ENCODE measurements at places on chromosomes 6 and 20.

GRCh38 chr6:125554456-125554855 is 195.0 kb upstream of the HEY2 start:
- peak; percentile 16 for DNase-seq

GRCh38 chr6:166596776-166597507 is 10.5 kb upstream of the RAMACL start:
- peak; percentile 30 for DNase-seq

- no peak for DNase-seq
Observed at GRCh38 chr20:37344506-37345338, 1.2 kb upstream of the SRC start.

DNA sequence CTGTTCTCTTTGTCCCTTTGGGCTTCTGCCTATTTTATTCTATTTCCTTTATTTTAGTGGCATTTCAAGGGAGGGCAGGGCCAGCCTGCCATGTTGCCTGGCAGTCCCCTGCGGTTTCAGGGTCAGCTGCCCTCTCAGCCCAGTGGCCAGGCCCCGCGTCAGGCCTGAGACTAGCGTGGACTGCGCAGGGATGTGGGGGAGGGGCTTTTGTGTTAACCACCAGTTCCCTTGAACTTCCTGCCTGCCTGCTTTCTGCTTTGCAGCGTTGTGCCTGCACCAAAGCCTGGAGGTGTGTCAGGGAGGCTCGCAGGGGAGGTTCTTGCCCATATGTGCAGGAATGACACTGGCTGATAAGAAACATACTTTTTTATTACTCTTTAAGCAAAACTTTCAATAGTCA is 157.6 kb downstream of the SLC35B3 start:
- no peak for DNase-seq

- peak; percentile 73 for DNase-seq
Observed at GRCh38 chr6:56875961-56876360, 78.9 kb upstream of the BEND6 start.

DNA sequence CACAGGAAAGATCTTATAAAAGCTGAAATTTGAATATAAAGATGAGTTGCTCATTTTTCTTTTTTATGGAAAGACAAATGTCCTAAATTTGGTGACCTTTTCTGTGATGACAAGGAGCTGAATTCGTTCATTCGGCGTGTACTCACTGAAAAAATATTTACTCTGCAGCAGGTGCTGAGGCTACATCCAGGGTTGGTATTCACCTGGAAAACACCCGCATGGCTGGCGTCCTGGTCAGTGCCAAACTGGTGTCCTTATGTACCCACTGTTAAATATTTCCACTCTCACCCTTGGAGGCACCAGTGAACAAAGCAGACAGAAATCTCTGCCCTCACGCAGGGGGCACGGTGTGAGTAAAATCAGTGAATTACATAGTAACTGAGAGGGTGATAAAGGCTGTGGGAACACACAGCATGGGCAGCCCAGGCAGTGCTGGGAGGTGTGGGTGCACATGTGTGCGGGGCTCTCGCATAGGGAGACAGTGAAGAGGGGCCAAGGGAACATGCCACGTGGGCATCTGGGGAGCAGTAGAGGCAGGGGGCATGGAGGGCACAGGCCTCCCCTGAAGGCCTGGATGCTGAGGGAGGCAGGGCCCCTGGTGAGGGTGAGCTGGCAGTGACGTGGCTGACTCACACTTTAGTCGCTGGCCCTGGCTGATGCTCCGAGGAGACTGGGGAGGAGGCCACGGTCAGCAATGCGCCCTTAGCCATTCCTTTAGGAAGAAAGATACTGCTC is 89.7 kb downstream of the INSM1 start:
- peak; percentile 56 for DNase-seq

DNA sequence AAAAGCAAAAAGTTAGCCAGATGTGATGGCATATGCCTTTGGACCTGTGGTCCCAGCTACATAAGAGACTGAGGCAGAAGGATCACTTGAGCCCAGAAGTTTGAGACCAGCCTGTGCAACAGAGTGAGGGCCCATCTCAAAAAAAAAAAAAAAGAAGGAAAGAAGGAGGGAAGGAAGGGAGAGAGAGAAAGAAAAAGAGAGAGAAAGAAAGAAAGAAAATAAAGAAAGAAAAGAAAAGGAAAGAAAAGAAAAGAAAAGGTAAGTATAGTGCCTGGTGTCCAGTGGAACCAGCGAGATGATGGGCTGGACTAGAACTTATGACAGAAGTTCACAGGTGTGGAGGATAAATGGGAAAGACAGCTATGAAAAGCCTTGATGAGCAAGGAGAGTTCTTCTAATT is 100.9 kb downstream of the QRSL1 start:
- no peak for DNase-seq
